Stimulated activated CD8-positive, alpha-beta memory T cell treated with anti-CD3 and anti-CD28 coated beads, Interleukin-15, amount 100 ng/mL, for 24 hours (primary cell): ENCODE measurements at places on chromosomes 7 and 10.

GRCh38 chr7:139854124-139854511, 25.1 kb downstream of the TBXAS1 start:
- no peak for DNase-seq

GRCh38 chr10:132390170-132390920, 6.7 kb upstream of the PWWP2B start:
- no peak for DNase-seq

- no peak for DNase-seq
Measured at GRCh38 chr7:244974-245373, 45.0 kb upstream of the FOXL3 start.

DNA sequence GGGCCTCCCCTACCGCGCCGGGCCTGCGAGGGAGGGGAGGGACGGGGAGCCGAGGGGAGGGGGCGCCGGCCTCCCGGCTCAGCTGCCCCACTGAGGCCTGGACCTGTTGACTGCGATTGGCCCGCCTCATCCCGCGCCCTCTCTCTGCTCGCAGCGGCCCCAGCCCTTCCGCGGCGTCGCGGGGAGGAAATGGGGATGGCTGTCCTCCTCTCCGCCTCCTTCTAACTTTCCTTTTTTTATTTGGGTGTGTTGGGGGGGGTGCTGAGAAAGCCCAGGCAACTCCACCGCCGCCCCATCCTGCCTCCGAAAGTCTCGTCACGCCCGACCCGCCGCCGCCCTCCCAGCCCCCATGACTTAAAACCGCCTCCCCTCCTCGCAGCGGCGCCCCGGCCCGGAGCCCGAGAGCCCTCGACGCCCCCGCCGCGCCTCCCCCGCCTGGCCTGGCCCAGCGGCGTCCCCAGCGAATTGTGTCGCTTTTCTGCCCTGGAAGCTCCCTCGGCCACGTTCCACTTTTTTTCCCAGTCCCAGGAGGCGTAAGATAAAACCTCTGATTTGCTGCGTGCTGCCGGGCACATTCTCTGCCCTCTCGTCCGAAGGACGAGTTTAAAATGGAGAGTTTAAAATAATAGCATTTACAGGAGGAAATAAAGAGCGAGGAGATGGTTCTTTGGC, 842 bp upstream of the SKIDA1 start:
- peak; percentile 14 for DNase-seq

DNA sequence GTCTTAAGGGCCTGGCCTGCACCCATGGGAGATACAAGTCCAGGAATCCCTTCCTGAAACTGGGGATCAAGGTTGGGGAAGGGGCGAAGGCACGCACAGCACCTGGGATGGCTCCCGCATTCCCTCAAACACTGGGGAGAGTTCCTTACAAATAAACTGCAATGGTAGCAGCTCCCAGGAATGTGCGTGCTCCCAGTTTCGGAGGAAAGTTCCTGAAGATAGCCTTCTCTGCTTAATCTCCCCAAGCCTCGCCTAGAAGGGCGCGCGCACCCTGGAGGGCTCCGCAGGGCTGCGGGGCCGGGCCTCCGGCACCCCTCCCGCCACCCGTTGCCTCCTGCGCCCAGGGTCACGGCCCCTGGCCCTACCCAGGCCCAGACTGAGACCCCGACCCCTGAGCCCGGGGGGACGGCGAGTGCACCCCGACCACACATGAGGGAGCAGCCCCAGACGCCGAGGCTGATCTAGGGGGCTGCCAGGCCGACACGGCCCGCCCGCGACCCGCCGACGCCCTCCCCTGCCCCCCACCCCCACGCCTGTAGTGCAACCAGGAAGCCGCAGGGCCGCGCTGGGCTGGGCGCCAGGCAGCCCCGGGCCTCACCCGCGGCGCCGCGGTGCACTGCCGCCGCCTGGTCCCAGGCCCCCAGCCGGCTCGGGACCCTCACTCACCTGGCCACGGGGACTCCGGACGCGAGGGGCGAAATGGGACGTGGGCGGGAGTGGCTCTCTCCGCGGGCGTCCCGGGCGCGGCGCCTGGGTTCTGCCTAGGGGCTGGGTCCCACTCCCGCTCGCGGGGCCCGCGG, 460 bp downstream of the ANXA11 start:
- DNase-seq = no peak

GRCh38 chr10:50607356-50607925, 16.3 kb downstream of the SGMS1 start:
- DNase-seq = no peak

GRCh38 chr7:55026086-55026790, 7.4 kb downstream of the EGFR start:
- DNase-seq = no peak

DNA sequence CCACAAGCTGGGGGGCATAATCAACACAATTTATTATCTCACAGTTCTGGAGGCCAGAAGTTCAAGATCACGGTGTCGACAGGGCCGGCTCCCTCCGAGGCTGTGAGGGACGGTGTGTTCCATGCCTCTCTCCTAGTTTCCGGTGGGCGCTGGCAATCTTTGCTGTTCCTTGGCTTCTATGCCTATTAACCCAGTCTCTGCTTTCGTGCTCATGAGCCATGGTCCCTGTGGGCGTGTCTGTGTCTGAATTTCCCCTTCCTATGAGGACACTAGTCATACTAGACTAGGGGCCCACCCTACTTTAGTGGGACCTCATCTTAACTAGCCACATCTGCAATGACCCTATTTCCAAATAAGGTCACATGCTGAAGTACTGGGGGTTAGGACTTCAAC, 29.4 kb downstream of the HIPK2 start:
- DNase-seq = no peak

- no peak for DNase-seq
Measured at GRCh38 chr7:90580051-90580450, 16.1 kb upstream of the CDK14 start.

DNA sequence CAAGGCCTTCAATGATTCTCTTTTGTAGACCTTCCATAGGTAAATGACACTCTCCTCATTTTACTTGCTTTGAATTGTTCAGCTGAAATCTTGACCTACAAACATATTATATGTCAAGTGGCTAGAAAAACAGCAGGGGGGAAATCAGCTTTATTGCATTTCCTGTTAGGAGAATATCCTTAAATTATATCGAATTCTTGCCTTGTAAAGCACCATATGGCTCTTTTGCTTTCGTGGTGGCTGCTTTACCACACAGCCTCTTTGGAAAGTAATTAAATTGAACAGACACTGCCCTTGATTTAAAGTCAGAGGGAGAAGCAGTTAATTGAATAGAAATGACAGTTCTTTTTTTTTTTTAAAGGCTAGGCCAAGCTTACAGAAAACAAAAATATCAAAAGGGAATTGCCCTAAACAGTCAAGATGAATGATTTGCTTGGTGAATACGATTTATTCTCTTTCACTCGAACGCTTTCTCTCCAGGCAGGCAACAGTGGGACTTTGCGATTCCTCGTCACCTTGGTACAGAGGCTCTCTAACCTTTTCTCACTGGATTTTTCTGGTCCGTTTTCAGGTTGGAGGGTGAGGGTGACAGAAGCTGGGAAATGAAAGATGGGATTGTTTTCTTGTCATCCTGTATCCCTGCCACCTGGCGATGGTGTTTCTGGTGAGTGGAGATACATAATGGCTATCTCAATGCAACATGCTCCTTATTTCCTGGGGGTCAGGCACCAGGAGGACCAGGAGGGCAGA, 126.0 kb downstream of the GATA3 start:
- DNase-seq = no peak

DNA sequence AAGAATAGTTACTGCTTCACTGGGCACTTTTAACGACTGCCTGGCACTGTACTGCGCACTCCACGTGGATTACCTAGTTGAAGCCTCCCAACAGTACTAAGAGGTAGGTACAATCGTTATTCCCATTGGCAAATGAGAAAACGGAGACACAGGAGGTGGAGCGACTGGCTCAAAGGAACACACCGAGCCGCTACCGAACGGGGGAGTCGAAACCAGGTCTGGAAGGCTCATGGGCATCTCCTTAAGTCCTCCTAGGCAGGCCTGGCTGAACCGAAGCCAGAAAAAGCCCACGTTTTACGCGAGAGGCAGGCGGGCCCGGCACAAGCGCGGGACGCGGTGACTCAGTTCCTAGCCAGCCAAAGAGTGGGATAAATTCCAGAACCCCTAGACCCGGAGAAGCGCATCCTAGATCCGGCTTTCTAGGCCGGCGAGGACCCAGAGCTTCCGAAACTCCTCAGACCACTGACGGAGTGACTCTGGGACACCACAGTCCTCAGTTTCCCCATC, 472 bp downstream of the PDAP1 start:
- no peak for DNase-seq

DNA sequence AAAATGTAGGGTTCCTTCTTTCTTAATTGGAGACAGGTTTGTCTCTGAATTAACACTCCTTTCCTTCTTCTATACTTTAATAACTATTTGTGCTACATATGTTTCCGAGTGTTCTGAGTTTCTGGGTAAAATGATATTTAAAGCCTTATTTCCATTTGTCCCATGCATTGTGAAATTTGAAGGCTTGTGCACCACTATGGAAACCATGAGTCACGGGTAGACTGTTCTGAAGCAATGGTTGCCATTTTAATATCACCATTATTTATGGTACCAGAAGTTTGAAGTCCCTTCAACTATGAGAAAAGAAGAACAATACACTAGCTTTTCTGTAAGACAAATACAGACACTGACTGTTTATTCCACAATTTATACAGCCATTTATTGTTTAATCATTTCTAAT, 44.7 kb upstream of the ZEB1 start:
- DNase-seq = no peak

GRCh38 chr7:139774376-139774775, 3.4 kb downstream of the HIPK2 start:
- no peak for DNase-seq

GRCh38 chr10:24552346-24553016, 171.2 kb downstream of the ARHGAP21 start:
- DNase-seq = no peak

DNA sequence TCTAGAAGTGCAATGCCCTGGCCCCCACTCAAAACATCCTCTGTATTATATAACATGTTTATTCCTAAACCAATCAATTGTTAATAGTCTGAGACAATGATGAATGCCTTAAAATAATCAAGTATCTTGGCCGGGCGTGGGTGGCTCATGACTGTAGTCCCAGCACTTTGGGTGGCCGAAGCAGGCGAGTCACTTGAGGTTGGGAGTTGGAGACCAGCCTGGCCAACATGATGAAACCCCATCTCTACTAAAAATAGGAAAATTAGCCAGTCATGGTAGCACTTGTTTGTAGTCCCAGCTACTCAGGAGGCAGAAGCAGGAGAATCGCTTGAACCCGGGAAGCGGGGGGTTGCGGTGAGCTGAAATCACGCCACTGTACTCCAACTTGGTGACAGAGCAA, 29.4 kb upstream of the CACNA2D1 start:
- no peak for DNase-seq

DNA sequence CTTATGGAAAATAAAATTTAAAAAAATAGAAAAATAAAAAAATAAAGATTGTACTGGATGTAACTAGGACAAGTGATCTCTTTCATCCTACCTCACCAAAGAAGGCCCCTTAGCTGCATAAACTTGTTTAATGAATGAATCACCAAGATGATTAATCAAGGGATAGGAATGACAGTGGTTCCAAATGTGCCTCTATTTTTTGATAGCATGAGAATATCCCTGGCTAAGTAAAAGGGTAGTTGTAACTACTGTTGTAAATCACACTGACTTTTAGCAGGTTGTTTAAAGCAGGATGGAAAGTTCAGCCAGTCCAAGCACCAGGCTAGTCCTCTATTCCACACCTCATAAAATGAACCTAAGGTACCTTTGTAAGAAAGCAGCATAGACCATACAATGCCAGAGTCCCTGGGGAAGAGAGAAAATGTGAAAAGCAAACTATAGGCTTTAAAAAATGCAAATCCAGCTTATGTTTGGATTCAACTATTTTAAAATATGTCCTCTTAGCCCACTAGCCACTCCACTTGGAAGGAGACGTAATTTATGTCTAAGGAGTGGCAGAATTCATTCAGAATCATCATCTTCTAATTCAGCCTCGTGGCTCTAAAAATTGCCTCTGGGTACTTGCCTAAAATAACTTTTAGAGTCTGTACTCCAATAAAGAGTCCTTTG, 126.8 kb downstream of the SKIDA1 start:
- DNase-seq = no peak

- DNase-seq = no peak
Measured at GRCh38 chr7:116315293-116315692, 105.0 kb downstream of the TES start.

DNA sequence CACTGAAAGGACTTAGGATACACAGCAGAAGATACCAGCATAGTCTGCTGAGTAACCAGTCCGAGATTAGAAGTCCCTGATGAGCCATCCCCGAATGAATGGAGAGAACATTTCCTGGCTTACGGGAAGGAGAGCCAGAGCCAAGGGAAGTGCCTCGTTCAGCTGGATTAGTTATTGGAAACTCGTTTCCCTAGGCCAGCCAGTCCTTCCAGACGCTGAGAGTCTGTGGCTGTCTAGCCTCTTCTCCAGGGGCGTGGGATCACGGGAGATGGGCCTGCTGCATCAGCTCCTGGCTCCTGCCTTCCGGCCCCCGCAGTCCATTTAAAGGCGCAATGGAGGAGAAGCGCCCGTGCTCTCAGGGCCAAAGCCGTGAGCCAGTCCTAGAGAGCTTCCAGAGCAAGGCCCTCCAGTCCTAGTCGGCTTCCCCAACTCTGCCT, 712.8 kb downstream of the PARD3 start:
- DNase-seq = no peak

DNA sequence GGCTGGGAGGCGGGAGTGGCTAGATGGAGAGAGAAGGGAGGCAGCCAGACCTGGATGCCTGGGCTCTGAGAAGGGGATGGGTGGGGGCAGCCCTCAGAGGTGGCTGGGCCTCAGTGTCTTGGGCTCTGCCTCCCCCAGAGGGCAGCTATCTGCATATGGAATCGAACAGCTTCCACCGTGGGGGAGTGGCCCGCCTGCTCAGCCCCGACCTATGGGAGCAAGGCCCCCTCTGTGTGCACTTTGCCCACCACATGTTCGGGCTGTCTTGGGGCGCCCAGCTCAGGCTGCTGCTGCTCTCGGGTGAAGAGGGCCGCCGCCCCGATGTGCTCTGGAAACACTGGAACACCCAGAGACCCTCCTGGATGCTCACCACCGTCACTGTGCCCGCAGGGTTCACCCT, 3.3 kb downstream of the ZAN start:
- DNase-seq = no peak

DNA sequence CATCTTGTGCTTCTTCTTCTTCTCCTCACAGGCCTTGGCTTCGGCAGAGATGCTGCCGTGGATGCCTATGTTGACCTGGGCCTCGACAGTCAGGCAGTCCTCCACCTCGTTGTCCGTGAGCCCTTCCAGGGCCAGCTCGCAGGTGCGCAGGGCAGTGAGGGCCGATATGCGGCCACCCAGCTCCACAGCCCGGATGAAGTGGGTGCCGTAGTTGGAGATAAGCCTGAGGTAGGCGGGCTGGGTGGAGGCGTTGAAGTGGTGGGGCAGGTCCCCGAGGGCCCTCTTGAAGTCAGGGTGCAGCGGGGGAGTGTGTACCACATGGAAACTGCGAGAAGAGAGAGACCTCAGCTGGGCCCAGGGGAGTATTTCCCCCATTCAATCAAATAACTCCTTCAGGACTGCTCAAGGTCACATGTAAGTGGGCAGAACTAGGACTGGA, 3.7 kb downstream of the PRF1 start:
- no peak for DNase-seq

DNA sequence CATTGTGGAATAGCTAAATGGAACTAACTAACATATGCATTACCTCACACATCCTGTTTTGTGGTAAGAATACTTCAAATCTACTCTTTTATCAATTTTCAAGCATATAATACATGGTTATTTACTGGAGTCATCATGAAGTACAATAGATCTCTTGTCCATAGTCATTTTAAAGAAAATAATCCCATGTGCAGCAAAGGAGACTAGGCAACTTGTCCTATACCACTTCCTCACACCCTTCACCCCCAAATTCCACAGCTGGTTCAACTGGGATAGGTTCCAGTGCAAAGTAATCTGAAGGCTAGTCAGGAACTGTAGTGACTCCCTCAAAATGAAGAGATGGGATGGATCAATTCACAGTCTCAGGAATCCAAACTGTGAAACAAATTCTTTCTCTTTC, 176.1 kb downstream of the SGMS1 start:
- no peak for DNase-seq
